Myocyte (in vitro differentiated cells): ENCODE measurements at places on chromosomes 16 and 17. TPM values are rescaled to one million over a fixed set of nuclear protein-coding genes. Genes with fewer than 3 reads are reported as not detected.

CCL2 gene
- 0.32 and 2.1 TPM in 2 replicates for total RNA-seq

KRTAP4-1 gene
- not detected in 2 replicates for total RNA-seq

GRCh38 chr17:79840989-79841286 is 1.7 kb upstream of the CBX4 start:
- no peak for DNase-seq

SLC38A8 gene
- total RNA-seq, result not detected in 2 replicates

OR3A3 gene
- not detected in 2 replicates for total RNA-seq

HBQ1 gene
- not detected in 2 replicates for total RNA-seq

DNA sequence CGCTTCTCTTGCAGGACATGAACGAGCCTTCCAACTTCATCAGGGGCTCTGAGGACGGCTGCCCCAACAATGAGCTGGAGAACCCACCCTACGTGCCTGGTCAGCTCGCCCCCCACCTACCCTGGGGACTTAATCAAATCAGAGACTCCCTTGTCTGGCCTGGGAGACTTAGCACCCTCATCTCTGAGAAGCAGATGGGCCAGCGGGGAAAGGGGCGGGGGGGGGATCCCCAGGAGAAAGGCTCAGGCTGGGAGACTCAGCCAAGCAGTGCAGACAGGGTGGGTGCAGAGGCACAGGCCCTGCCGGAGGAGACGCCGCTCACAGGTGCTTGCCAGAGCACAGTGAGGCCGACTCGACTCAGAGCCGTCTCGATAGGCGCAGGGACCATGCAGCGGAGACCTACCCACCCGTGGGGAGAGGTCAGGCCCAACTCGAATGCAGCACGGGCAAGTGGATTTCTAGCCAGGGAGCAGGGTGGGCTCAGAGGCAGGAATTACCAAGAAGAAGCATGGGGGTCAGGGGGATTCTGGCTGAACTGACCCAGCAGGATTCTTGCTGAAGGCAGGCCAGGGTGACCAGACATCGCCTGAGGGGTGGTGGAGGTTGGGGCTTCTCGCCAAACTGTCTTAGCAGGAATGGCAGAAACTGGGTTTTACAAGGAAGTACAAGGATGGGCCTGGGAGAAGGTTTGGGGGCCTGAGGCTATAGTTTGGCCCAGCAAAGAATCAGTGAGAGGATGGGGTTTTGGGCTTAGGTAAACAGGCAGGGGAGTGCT is 9.7 kb downstream of the GAA start:
- no peak for DNase-seq

- no peak for DNase-seq
Measured at GRCh38 chr17:64496348-64496785, 487 bp downstream of the POLG2 start.

RRAD gene
- 26.3 and 60.5 TPM in 2 replicates for total RNA-seq

- DNase-seq, result no peak
Measured at GRCh38 chr16:73255031-73255430, 207.1 kb upstream of the ZFHX3 start.

DNA sequence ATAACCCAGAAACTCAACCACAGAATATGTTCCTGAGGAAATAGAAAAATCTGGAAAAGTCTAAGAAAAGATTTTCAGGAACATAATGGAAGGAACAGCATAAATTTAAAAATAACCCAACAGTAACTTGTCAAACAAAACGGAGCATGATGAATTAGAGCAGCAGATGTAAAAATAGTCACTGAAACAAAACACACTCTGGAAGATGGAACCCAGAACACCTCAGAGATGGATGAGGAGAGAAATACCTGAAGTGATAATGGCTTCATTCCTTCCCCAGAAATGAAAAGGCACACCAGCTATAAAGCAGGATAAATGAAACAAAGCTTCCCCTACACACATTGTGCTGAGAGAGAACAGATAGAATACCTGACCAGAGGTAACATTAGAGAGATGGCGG is 6.3 kb downstream of the TK1 start:
- DNase-seq, result no peak

PLD6 gene
- 8.8 and 9.4 TPM in 2 replicates for total RNA-seq

- DNase-seq, result no peak
Measured at GRCh38 chr16:84207879-84208278, 16.9 kb downstream of the ADAD2 start.

DNA sequence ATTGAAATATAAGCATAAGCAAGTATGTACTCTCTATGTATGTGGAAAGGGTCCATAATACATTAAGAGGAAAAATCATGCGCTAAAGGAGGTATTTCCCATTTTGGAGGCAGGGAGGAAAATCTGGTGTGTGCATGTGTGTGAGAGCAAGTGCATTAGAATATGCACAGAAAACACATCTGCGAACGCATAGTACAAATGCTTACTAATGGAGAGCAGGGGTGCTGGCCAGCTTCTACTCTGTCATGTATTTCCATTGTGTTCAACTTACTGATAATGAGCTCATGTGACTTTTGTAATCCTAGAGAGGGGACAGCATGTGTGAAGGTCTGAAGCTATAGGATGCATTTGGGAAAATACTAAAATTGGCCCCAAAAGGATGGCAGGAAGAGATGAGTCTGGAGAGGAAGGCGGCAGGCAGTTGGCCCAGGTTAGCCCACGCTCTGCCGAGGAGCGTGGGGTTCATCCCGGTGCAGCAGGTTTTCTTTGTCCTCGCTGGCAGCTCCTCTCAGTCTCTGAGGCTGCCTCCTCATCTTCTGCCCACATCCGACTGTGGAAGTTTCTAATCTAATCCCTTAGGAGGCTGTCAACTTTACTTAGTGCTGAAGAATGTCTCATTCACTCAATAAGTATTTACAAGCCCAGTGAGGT is 17.8 kb upstream of the KSR1 start:
- DNase-seq, result no peak

ARMC5 gene
- 17.2 and 21.5 TPM in 2 replicates for total RNA-seq

- DNase-seq, result no peak
Measured at GRCh38 chr17:78999056-78999768, 10.4 kb downstream of the CANT1 start.

GRCh38 chr16:53334581-53334980 is 99.7 kb upstream of the RBL2 start:
- no peak for DNase-seq

- no peak for DNase-seq
Measured at GRCh38 chr17:9273428-9274391, 252.4 kb downstream of the NTN1 start.

DNA sequence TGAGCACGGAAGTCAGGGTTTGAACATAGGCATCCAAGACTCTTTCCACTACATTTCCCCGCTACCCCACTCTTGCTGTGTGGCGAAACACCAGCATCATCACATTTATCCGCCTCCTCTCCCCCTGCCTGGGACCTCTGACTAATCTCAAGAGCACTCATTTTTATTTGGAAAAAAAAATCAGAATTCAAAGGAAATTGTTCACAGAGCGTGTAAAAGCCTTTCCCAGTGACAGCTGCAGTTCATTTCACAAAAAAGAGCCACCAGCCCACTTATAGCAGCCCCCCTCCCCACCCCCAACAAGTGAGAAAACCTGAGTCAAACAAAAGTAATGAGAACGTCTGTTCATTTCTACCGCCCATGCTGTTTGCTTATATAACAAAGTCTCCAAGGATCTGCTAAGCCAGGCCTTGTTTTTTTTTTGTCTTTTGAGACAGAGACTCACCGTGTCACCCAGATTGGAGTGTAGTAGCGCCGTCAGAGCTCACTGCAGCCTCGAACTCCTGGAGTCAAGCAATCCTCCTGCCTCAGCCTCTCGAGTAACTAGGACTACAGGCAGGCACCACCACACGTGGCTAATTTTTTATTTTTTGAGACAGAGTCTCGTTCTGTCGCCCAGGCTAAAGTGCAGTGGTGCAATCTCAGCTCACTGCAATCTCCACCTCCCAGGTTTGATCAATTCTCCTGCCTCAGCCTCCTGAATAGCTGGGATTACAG is 48.3 kb upstream of the HAPSTR1 start:
- DNase-seq, result peak; percentile 62

GRCh38 chr16:3980253-3981111 is 100.0 kb upstream of the CREBBP start:
- DNase-seq, result peak; percentile 67
